ENCODE measurements at places on chromosomes 4 and X.

DNA sequence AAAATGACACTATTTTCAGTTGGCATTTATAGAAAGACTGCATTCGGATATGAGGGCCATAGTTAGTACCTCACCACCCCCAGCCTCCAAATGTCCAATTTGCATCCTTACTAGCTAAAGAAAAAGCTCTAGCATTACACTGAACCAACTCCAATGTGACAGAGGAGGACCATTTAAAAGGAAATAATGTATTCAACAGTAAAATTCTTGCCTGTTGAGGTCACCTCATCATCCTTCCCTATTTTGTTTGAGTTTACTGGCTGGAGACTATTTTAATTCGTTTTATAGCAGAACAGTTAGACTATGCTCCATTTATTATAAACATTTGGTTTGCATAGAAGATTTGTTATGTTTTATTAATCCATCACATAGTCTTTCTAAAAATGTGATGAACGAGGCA, 88.2 kb upstream of the PPARGC1A start:
- DNase-seq: no peak

DNA sequence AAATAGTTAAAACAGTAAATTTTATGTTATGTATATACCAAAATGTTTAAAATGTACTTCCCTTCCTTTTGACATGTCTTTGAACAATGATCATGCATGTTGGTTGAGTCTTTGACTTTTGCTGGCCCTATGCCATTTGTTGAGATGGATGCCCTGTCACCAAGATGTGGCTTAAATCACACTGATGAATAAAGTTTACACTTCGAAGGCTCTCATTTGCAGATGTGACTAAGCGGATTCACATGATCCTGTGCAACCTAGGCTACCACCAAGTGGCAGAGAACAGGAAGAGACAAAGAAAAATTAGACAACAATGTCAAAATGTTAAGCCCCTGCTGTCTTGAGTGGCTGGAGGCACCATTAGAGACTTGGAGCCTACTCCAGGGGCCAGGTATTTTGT, 139.9 kb downstream of the RAB28 start:
- no peak for DNase-seq

GRCh38 chr4:129246145-129246544, 150.2 kb downstream of the C4orf33 start:
- no peak for DNase-seq

GRCh38 chrX:153900831-153901752, 3.4 kb upstream of the AVPR2 start:
- peak; percentile 29 for DNase-seq

GRCh38 chrX:98203800-98204199, 1320.1 kb downstream of the RPA4 start:
- no peak for DNase-seq

- no peak for DNase-seq
Measured at GRCh38 chr4:152591876-152592275, 56.0 kb upstream of the FBXW7 start.
